ENCODE measurements at places on chromosomes 3 and 15. TPM values are rescaled to one million over a fixed set of nuclear protein-coding genes. Genes with fewer than 3 reads are reported as not detected.

- peak; percentile 30 for DNase-seq
Observed at GRCh38 chr15:77034695-77035489, 36.0 kb downstream of the TSPAN3 start.

DNA sequence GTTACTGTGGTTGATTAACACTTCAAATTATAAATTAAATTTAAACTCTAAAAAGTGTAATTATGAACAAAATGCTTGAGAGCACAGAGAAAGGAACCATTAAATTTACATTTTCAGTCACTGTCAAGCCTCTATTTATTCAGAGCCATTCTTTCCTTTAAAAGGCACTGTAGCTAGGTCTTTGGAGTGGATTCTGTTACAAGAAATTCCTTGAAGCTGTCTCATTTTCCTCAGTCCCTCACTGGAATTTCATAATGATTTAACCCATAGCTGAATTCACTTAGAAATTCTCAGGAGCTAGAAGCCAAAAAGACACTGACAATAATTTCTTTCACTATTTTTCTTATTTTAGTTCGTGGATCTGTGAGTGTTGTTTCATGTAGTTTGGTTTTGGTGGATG, 81.2 kb upstream of the TCF12 start:
- DNase-seq: no peak

DNA sequence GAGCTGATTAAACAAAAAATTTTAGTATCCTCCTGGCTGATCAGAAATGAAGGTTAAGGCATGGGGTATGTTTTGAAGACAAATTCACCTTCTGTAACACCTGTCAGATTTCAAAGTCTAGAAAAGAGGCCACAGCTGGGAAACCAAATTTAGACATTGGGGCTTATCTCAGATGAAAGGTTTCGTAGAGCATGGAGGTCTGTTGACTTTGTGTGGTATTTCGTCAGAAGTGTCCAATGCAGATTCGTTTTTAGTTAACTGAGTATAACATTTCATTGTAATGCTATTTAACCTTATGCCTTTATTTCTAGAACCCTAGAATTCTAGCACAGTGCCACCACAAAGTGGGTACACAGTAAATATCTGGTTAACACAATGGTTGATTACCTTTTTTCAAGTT, 61.7 kb downstream of the FNDC3B start:
- no peak for DNase-seq

- DNase-seq: no peak
Observed at GRCh38 chr3:100966807-100967206, 26.4 kb downstream of the ABI3BP start.

DNA sequence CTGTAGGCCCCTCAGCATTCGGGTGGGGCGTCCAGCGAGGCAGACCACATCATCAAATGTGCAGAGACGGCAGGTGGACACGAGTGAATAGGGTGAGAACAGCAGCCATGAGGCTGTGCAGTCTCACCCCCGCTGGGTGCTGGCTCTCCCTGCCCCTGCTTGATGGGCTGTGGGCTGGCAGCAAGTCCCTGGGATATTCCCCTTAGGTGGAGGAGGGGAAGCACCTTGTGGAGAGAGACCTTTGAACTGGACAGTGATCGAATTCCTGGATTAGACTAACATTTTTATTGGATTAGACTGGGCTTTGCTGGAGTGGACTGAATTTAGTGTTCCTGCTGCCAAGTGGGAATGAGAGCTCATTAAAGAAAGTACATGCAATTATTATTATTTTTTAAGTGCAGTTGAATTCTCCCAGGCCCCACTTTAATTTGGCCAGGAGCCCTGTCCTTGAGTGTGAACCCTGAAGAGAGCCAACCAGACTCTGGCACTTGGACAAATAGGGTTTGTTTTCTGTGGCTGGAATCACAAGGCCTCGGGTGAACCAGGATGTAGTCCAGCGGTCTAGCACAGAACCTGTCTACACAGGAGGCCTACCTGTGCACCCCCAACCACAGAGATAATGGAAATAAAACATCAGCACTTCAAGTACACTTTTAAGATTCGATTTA, 193.1 kb downstream of the ABHD5 start:
- DNase-seq: no peak

DNA sequence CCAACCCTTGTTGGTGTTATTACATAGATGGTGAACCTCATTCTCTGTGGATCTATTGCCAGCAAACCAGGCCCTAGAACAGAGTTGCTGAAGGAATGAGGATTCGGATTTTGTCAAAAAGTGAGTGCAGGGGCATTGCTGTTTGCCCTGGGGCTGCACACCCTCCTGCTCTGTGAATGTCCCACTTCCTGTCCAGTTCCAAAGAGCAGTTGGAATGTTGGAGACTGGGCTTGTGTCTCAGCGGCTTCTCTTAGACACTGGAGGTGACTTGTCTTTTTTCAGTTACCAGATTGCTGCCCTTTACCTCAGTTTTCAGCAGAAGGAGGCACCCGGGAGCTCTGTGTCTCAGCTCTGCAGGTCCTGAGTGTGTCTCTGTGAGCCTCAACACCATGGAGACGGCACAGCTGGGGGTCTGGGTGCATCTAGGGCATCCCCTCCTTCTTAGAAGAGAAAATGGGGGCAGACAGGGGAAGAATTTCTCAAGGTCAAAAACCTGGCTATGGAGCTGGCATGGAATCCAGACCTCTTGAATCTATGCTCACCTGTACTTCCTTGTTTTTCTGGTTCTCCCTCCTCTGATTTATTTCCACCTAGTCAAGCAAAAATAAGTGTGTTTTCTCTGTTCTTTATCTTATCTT, 46.3 kb downstream of the LIMD1 start:
- DNase-seq: no peak

DNA sequence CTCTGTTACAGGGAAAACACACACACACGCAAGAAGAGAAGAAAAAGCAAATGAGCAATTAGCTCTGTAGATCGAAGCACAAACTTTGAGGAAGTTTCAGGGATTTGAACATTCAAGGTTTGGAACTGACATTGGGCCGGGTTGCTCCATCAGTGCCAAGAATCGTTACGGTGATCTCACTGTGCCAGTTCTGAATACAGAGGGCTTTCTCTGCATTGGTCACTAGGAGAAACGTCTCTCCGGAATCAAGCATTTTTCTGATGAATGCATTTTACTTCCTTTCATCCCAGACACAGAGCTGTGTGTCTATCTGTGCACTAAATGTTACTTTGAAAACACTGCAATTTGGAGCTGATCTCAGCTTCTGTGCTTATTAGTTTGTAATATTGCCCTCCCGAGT, 11.2 kb downstream of the HRH1 start:
- no peak for DNase-seq

DNA sequence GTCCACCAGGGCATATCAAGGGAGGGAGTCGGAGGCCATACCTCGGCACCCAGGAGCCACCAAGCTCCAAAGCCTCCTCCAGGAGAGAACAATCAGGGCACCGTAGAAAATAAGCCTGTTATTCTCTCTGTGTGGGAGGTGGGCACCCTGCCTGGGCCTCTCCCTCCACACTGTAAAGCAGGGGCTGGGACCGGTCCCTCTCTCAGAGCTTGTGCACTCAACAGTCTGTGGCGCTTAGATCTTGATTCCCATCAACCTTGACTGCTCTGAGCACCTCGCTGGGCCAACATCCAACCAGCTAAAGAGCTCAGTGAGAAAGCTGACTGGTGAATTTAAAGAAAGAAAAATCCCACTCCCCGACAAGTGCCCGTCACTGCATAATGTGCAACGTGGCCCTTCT, 53.0 kb downstream of the PCSK6 start:
- DNase-seq: peak; percentile 26

GRCh38 chr15:89171136-89172072, 50.0 kb downstream of the RLBP1 start:
- no peak for DNase-seq

- DNase-seq: no peak
Observed at GRCh38 chr15:63530752-63531299, 26.4 kb downstream of the USP3 start.

CTXN2 gene
- total RNA-seq: 3.4 TPM

DNA sequence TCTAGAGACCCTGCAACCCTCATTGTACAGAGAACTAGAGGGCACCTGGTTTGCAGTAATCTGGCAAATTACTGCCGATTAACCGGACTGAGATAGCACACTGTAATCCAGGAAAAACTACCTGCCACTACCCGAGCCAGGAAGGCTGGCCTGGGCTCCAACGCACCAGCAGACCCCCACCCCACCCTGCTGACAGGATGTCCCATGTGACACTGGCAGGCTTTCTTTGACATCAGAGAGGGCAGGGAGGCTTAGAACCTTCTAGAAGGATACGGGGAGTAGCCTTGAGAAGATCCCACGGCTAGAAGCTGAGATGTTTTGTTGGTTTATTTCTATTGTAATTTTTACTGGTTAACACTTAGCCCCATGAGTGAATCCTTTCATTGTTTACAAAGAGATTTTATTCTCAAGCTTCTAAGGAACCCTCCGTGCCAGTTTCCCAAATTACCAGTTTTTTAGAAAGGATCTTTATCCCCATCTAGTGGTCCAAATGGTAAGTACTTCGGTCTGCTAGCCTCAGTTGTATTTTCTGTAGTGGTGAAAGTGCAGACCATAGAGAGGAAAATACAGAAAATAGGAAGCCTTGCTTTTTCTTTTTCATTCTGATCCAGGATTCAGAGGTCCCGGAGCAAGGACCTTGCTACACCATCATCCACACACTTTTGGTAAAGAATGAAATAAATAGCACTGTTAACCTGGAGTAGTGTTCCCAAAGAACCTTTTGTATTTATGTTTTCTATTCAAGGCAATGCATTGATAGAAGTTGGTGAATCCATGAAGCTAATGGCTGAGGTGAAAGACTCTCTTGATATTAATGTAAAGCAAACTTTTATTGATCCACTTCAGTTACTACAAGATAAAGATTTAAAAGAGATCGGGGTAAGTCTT, 81.9 kb upstream of the ADAMTSL3 start:
- no peak for DNase-seq

POPDC2 gene
- 2.9 TPM for total RNA-seq

DNA sequence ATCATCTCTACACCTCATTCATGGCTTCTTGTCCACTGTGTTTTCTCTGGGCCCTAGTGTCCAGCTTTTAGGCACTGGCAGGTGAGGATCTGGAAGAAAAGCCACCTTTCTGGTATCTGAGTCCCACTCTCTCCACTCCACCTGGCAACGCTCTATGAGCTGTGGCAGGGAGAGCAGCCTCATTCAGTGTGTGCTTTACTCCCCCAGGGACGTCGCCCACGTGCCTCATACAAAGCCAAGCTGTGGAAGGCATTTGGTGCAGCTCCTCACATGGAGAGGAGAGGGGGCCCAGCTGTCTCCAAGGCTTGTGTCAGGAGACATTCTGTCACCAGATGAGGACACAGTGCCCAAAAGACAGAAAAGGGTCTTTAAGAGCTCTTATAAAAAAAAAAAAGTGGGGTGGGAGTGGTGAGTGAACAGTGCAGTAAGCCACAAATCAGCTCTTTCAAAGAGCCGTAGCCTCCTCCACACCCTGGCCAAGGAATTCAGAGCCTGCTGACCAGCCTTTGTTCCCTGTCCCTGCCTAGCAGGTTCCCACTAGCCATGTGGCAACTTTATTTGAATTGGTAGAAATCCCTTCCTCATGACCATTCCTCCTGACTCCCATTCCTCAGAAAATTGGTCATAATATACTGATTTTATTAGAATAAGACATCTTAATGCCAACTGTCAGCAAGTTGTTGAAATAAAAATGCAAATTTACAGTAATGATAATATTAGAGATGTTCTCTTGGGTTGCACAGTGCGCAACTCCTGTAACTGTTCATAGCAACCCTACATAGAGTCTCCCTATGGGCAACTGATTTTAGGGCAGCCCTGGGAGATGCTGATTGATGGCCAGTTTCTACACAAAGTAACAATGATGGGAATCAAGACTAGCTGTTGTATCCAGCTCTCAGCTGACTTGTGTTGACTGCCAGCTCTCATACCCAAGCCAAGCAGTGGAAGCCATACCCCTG, 29.5 kb downstream of the GALNT15 start:
- DNase-seq: no peak

All from dorsolateral prefrontal cortex (tissue), 122 donors.